ENCODE measurements at places on chromosomes 5 and 9. TPM values are rescaled to one million over a fixed set of nuclear protein-coding genes. Genes with fewer than 3 reads are reported as not detected.

The WDR38 gene
- 0.62 TPM for total RNA-seq

The CYLC2 gene
- not detected for total RNA-seq

The TMC1 gene
- total RNA-seq = not detected

The TNC gene
- total RNA-seq = not detected

The KLF9 gene
- 12.3 TPM for total RNA-seq

The PTGS1 gene
- total RNA-seq = not detected

The PTPRD gene
- 15.0 TPM for total RNA-seq

The CAMK2A gene
- 0.31 TPM for total RNA-seq

The ZNF454 gene
- not detected for total RNA-seq

The LAMC3 gene
- 1.8 TPM for total RNA-seq

The TMEM174 gene
- not detected for total RNA-seq

The KCNIP1 gene
- not detected for total RNA-seq

The VPS13A gene
- 10.6 TPM for total RNA-seq

The GCNT1 gene
- total RNA-seq = 0.43 TPM

The LVRN gene
- total RNA-seq = not detected

DNA sequence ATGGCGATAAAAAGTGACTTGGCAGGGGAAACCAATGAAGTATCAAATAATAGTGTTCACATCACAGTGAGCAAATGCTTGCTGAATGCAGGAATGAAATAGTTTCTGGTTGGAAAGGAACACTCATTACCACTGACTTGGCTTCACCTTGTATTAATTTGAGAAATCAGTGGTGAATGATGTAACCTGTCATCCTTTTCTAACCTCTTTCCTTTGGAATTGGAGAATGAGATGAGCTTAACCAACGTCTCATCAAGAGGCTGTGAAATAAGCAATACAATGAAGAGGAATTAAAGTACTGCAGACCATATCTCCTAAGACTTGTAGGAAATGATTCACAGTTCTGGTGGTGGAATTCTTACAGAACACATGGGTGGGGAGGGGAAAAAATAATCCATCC lies 192.2 kb downstream of the DMAC1 start:
- DNase-seq = no peak

GRCh38 chr5:10989577-10990263 lies 228.7 kb upstream of the DAP start:
- no peak for DNase-seq

DNA sequence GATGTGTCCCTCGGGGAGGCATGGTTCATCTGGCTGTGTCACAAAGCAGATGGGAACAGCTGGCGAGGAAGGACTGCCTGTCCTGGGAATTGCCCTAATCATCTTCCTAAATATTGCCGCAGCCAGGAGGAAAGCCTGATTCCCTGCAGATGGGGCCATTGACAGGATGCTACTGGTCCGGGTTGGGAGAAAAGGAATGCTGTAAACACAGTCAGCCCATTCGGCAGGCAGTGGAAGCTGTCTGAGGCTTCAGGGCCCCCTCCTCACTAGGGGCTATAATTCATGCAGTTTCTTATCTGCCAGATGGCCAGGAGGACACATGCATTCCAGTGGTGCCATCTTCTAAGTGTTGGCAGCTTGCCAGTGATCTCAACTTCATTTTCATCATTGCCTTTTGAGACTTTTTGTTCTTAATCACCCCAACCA lies 110.3 kb downstream of the KCNIP1 start:
- DNase-seq = no peak

GRCh38 chr5:173028811-173029327 lies 27.3 kb upstream of the CREBRF start:
- DNase-seq = no peak

- DNase-seq = no peak
These were observed 9.5 kb downstream of the FBXL17 start for GRCh38 chr5:108372369-108372768.

DNA sequence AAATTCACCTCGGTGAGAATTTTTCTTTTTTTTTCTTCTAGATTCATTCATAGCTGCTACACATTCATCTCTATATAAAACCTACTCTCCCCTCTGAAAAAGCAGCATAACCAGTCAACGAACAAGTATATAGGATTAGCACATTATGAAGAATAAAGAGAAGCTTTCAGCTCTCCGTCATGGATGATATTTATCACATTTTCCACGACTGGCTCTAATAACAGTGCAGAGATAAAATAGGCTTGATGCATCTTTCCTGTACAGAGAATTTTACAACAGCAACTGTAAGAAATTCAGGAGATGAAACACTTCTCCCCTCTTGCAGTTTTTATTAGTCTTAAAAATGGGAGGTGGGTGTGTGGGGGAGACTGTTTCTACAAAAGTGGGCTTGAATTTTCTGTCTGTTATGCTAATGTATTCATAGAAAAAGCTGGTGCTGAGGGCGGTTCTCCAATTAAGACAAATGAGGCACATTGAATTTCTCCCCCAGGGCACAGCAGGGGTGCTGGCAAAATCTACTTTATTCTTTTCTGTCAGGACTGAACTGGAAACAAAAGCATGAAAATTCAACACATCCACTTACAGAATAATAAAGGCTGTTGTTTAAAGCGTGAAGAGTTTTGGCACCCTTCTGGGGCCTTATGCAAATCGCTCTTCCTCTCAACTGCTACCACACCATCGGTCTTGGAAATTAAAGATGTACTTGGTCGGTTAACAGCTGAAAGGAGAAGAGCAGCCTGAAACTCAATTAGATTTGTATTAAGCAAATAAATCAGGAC lies 233.9 kb upstream of the ZNF608 start:
- DNase-seq = peak; percentile 67

DNA sequence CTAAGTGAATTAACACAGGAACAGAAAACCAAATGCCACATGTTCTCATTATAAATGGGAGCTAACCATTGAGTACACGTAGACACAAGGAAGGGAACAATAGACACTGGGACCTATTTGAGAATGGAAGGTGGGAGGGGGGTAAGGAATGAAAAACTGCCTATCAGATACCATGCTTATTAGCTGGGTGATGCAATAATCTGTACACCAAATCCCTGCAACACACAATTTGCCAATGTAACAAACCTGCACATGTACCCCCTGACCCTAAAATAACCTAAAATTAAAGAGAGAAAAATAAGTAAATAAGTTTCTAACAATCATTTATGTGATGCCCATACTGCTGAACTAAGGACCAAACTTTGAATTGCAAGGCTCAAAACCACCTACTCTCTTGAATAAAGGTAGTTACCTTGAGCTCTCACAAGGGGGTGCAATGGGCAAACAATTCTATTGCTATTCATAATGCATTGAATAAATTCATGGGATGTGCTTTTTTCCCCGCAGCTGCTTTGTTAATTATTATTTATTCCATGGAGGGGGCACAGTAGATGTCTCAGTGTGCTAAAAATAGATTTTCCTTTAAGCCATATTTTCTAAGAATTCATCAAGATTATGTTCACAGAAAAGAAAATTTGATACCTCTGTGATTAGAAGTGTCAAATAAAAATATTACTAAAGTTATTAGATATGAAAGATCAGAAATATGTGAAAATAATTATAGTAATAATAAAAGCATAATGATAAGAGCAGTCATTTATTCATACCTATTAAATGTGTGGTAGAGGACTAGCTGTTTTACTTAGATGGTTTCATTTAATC lies 76.2 kb upstream of the PTPN3 start:
- peak; percentile 47 for DNase-seq

DNA sequence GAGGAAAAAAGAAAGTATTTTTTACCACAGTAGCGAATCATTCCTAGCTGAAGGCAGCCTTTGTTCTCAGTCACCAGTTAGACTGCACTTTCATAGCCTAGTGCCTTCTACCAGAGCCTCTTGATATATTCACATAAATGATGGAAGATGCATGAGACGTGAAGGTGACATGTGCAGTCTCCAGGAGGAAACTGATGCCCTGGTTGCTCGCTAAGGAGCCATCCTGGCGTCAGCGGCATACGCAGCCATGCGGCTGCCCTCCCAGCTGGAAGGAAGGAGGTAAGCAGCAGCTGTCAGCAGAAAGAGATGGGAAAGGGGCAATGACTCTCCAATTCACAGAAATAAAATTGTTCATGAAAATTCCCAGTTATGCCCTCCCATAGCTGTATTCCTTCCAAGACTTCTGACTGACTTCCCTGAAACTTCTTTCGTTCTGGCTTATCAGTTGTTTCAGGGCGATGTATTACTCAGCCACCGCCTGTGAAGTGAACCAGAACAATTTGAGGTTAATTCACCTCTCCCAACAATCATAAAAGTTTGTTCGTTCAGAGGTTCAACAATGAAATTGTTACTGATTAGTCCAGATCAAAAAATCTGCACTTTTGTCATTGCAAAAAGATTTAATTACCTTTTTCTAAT lies 331.2 kb downstream of the NR2F1-AS1 start:
- DNase-seq = no peak

DNA sequence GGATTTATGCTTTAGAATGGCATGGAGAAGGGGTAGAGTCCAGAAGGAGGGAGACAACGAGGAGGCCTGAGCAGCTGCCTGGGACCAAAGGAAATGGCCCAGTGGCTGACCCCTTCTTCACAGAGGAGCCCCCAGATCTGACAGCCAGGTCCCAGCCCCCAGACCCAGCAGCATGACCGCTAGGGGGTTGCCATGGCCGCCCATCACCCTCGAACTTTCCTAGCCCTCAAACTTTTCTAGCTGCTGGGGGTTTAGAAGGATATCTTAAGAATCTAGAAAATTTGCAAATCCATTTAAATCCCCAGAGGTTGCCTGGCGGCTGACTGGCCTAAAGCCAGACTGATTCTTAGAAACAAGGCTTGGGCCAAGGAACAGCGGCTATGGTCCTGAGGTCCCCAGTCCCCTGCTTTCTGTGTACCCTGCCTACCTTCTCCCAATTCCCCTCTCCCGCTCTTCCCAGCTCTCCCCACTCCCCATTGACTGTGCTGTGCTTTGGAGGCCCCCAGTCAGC lies 972 bp downstream of the PDGFRB start:
- DNase-seq = no peak

- DNase-seq = no peak
These were observed 57.0 kb upstream of the NEURL1B start for GRCh38 chr5:172583931-172584511.

- peak; percentile 63 for DNase-seq
These were observed 602.2 kb downstream of the BNC2 start for GRCh38 chr9:16268067-16268881.

GRCh38 chr9:128532581-128532980 lies 19.8 kb upstream of the SPTAN1 start:
- no peak for DNase-seq

- no peak for DNase-seq
These were observed 4.8 kb downstream of the MCIDAS start for GRCh38 chr5:55222092-55222984.

GRCh38 chr5:142102980-142103740 lies 5.4 kb upstream of the NDFIP1 start:
- DNase-seq = no peak

DNA sequence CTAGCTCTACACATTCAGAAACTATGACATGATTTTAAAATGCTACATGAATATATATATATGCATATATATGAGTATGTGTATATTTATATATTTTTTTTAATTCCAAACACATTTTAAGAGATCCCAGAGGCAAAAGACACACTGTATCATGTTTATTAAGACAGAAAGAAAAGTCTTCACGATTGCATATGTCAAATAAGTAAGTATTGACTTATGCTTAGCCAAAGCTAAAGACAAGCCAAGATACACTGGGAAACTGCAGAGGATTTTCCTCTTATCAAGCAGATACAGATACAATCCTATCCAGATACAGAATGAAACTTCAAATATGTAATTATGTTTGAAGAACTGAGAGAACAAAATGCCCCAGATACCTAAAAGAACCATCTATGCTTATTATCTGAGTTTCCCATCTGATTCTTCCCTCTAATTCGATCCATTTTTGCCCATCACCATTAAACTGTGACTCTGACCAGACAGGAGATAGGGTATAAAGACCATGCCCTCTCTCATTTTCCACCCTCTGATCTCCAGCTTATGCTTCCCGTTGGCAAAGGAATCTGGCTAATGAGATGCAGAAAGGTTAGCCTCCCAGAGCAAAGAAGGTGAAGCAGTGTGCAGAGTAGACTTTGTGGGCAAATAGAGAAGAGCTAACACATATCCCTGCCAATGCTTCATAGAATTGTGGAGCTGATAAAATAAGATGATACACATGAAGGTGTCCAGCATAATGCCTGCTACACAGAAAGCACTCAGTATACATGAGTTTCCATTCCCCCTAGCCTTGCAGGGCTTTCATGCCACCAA lies 131.0 kb upstream of the TARS1 start:
- DNase-seq = no peak

DNA sequence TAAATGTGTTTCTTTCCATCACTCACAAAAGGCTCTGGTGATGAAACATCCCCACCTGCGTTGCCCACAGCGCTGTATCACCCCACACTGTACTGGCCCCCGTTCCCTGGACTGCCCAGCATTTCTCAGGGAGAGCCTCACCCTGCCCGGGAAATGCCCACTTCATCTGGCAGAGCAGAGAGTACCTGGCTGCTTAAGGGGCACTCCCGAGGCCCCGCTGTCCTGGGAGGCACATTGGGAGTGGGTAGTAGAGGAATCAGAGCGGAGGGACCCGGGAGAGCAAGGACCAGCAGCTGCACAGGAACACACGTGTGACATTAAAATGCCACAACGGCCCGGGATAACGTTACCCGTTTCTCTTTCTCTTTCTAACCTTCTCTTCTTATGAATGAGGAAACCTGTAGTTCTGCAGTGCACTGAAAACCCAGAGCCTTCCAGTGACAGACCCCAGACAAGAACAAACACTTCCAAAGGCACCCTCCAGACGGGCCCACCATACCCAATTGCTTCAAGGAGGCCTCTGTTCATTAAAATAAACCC lies 110.0 kb downstream of the ROR2 start:
- no peak for DNase-seq

GRCh38 chr5:43363445-43364152 lies 48.6 kb downstream of the CCL28 start:
- DNase-seq = no peak

DNA sequence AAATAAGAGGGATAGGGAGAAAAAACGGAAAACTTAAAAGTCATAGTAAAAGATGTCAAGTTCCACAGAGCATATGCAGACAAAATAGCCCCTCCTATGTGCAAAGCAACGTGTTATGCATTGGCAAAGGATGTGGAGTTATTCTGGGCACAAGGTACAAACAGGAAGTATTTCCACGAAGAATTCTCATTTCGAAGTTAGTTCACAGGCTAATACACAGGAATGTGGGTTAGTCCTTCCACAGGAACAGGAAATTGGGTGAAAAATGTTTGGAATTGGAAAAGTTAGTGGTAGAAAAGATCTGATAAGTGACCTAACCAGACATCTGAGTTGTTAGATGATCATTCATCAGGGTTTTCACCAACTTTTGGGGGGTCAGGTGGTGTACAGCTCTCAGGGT lies 326.6 kb downstream of the EBF1 start:
- no peak for DNase-seq

DNA sequence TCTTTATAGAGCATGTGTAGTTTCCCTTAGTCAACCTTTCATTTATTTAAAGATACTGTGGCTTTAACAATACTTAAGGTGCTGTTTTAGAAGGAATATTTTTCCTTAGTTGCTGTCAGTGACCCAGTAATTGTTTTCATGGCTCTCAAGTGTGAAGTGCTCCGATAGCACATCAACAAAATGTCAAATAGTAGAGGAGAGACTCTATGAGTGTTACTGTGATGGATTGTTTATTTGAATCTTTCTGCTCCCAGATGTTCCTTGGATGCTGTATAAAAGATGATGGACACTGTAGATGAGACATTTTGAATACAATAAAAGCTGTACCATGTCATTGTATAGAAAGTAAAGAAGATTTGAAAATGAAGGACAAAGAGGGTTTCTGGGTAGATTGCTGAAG lies 1185.7 kb upstream of the C9orf72 start:
- DNase-seq = no peak

GRCh38 chr5:173451031-173451430 lies 122.8 kb upstream of the STC2 start:
- DNase-seq = peak; percentile 3

GRCh38 chr9:120442308-120442995 lies 137.5 kb downstream of the CDK5RAP2 start:
- no peak for DNase-seq
